ENCODE measurements at places on chromosomes 11 and 22. TPM values are rescaled to one million over a fixed set of nuclear protein-coding genes. Genes with fewer than 3 reads are reported as not detected.

The OR8B2 gene
- not detected for total RNA-seq

The SYT7 gene
- total RNA-seq: 9.7 TPM

The DGCR6 gene
- total RNA-seq: 1.1 TPM

The FAT3 gene
- total RNA-seq: 17.6 TPM

The SCN3B gene
- total RNA-seq: 34.1 TPM

The HOATZ gene
- not detected for total RNA-seq

The FADD gene
- 30.3 TPM for total RNA-seq

The OR2AG2 gene
- total RNA-seq: 0.26 TPM

The FBXO3 gene
- 22.6 TPM for total RNA-seq

The PAX6 gene
- 2.7 TPM for total RNA-seq

The NLRP14 gene
- 0.13 TPM for total RNA-seq

The OR5B21 gene
- total RNA-seq: not detected

The PIK3IP1 gene
- total RNA-seq: 13.4 TPM

DNA sequence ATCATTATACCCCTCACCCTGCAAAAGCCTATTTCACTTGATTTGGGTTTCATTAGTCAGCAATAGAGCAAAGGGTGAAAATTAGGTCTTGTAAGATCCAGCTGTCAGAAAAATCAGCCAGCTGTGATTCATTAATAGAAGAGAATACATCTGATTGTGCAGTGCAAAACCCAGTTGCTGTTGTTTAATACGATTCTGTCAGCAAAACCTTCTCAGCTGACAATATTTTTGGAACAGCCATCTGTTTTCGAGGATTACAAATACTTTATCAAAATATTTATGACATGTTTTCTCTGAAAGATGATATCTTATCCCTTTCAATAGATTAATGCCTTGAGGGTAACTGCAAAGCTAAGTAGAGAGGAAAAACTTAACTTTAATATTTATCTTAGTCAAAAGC lies 1354.0 kb upstream of the RAG2 start:
- DNase-seq: no peak

GRCh38 chr11:26344647-26345046 lies 12.7 kb downstream of the ANO3 start:
- DNase-seq: no peak

DNA sequence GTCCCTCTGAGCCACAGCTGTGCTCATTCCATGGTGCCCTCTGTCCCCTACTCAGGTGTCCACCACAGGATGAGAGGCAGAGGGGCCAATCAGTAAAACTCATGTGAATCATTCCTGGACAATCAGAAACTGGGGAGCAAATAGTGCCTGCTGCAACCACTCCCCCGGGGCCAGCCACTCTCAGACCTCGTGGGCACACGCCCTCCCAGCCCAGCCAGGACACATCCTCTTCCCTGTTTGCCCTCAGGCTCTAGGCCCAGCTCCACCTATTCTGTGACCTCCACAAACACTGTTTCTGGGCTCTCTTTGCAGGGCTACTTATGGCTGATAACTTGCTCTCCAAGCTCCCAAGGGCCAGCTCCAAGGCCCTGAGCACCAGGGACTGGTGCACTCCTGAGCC lies 14.0 kb upstream of the KCTD14 start:
- DNase-seq: no peak

- DNase-seq: no peak
Measured at GRCh38 chr11:91495837-91496236, 728.8 kb upstream of the FAT3 start.

DNA sequence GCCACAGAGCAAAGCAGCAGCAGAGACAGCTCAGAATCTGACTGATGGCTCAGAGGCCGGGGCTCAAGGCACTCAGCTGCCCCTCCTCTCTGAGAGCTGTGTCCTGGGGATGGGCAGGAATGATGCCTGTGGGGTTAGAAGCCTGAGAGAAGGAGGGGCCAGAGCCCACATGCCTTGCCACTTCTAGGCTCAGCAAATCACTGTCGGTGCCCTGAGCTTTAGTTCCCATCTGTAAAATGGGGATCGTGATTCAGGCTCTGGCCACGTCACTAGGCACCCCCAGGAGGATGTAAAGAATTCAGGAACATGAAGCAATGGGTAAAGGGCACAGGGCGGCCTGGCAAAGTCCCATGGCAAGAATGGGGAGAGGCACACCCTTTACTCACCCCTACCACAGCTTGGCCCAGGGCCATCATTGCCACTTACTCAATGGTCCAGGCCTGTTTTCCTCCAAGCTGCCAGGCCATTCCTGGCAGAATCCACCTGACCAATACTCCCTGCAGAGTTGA lies 3.4 kb upstream of the CDC42EP2 start:
- DNase-seq: no peak

DNA sequence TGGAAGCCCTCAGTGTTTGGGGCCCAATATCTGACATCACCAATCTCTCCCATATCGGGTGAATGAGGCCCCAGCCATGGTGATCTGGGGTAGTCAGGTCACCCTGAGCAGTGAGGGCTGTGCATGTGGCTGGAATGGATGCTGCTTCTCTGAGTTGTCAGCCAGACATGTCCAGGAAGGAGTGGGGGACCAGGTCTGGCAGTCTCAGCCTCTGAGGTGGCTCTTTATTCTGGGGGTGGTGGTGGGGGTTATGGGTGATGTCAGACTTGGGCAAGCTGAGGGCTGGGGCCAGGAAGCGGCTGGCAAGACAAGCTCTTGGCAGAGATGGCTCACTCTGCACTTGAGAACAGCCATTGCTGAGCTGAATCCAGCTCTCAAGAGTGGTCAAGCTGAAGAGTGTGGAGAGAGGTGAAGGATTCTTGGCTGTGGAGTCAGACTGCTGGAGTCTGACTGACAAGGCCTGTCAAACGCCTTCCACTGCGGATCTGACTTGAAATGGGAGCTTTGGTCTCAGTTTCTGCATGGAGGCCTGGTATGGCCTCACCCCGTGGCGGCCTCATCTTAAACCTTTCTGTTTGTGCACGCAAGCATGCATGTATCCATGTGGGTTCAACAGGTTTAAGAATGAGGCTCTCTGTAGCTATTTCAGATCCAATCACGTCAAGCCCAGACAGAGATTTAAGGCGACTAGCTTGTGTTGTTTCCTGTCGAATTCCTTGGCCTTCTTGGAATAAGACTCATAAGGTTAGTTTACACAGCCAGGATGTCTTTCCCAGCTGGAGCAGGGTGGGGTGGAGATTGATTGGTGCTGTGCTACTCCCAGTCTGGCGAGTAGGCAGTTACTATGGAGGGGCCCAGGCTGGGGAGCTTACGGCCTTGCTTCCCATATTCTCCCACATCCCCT lies 83.9 kb upstream of the TIMP3 start:
- DNase-seq: no peak

DNA sequence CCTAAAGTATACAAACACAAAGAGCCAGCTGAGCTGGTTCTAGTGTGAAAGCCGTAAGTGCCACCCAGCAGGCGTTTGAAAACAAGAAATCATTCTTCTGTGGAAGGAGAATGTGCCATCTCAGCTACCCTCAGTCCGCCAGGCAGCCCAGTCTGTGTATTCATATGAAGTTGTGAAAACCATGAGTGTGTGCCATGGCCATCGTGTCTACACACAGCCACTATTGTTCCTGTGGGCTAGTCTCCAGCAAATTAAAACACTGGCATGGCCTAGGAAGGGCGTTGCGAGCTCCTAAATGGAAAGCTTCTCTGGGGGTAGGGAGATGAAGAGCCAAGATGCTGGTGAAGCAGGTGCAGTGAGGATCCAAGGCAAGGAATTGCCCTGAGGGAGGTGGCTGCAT lies 51.5 kb upstream of the HORMAD2 start:
- no peak for DNase-seq

DNA sequence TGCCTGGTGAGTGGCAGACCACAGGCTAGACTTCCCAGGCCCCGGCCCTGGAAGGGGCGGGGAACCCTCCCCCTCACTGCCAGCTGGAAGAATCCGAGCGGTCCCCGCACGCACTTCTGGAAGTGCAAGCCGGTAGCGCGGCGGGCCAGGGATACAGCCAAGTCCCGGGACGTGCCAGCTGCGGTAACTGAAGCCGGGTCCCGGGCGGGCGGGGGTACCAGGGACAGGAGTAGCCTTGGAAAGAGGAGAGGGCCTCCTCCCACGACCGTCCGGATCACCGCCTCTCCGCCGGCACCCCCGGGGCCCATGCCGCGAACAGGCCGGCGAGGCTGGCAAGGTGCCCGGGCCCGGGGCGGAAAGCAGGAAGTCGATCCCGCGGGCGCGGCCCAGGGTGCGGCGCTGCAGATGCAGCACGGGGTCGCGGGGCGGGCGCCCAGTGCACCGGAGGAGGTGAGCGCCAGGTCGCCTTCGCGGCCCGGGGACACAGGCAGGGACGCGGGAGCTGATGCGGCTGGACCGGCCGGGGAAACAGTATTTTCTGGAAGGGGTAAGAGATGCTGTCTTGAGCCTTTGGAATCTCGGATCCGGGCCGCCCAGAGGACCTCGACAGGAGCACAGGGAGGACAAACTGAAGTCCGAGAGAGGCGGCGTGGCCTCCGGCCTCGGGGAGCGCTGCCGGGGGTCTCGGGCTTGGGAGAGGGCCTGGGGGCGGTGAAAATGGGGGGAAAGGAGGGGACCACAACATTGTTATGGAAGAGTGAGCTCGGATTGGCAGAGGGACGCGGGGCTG lies 783 bp upstream of the SLC35C1 start:
- peak; percentile 51 for DNase-seq

- no peak for DNase-seq
Measured at GRCh38 chr11:65777821-65778361, 2.9 kb downstream of the AP5B1 start.

DNA sequence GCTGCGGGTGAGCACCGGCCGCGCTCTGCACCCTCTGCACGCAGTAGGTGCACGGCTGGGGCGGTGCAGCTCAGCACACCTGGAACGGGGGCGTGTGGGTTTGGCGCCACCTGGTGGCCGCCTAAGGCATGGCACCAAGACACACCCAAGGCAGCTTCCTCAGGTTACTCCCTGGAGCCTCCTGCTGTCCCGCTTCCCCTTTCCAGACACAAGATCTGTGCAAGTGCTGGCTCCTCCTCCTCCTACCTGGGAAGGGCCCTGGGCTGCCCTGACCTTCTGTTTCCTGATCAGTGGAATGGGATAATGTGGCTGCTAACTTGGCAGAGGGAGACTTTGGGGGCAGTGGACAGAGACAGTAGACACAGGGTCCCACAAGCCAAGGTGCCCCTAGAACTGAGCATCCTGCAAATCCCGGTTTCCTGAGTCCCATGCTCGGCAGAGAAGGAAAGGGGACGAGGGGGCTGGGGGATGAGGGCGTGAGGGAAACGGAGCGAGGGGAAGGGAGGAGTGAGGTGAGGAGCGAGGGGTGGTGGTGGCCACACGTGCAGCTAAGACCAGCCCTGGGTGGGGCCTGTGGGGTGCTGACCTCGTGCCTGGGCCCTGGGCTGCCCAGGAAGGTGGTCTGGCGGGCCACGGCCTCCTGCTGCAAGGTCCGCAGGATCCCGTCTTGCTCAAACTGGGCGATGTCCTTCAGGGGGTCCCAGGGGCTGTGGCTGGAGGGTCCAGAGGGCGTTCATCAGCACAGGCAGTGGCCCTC lies 34.8 kb upstream of the CARS1 start:
- DNase-seq: peak; percentile 73
